Stimulated activated CD4-positive, alpha-beta T cell treated with anti-CD3 and anti-CD28 coated beads, Interleukin-15, amount 100 ng/mL, for 1 hour (primary cell): ENCODE measurements at places on chromosomes 12 and 14.

- DNase-seq = no peak
Measured at GRCh38 chr12:49345825-49346658, 646 bp upstream of the DNAJC22 start.

DNA sequence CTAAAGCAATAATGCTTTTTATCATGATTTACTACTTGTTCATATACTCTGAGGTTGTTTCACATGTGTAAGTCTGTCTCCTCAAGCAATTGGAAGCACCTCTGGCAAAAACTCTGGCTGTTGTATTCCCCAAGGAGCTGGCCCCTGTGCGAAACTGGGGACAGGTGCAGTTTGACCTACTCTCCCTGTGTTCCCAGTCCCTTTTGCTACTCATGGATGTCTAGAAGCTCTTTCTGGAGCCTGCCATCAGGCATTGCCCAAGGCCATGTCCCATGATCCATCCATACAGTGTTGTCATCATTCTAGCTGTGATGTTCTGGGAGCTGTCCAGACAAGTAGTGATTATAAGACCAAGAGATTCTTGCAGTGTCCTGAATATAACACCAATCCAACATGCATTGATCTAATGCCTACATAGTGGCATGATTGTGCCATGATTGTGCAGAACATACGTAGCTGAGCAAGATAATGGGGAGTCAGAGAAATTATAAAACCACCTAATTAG is 14.9 kb downstream of the AKAP6 start:
- DNase-seq = no peak

DNA sequence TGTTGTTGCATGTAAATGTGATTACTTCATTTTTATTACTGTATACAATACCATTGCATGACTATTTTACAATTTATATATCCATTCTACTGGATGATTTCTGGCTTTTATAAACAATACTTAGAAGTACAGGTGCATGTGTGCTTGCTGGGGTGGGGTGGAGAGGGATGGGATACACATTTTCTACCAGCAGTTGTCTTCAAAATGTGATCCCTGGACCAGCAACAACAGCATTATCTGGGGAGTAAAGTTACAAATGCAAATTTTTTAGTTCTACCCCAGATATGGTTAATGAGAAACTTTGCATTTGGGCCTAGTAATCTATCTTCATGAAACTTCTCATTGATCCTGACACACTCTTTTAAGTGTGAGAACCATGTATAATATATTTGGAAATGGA is 905.4 kb upstream of the ATXN7L3B start:
- DNase-seq = no peak

DNA sequence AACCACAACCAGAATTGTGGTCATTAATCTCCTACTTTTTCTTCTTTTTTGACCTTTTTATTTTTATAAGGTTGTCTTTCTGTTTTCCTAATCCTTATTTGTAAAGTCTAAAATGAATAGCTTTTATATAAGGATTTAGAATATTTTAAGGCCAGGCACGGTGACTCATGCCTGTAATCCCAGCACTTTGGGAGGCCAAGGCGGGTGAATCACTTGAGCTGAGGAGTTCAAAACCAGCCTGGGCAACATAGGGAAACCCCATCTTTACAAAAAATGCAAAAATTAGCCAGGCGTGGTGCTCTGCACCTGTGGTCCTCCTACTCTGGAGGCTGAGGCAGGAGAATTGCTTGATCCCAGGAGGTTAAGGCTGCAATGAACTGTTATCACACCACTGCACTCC is 55.1 kb downstream of the IFT81 start:
- no peak for DNase-seq

DNA sequence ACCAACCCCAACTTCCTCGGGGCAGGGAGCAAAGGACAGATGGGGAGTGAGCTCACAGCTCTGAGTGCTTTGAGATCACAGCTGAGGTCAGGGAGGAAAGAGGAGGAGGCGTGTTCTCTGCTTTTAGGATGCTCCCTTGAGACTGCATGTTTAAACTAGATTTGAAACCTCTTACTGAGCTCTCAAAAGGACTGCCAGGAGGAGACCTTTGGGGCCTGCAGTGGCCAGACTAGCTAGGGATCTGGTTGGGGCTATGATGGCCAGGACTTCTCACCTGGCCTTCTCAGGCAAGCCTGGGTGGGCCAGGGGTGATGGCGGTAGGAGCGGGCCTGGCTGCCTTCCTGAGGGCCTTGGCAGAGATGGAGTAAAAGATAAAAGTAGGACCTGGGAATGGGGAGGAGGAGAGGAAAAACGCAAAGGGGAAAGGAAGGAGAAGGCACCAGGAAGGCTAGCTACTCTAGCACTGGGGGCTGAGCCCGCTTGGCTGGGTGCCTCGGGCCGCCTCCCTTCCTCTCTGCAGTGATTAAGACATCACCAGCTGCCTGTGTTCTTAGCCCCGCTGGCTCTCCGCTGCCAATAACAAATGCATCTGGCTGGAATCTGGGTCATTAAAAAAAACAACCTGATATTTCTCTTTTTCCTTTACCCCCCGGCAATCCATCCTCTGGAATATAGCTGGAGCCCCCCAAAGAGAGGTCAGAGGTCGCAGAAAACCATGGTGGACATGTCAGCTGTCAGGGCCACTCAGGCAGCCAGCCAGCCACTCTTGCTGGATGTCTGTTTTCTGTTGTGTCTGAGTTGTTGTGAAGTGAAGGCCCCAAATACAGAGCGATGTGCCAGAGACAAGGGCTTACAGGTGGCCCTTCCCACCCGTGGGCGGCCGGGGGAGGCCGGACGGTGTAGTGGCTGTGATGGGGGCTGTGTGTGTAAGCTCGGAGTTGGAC is 141.3 kb downstream of the TSPAN9 start:
- DNase-seq = no peak

GRCh38 chr14:101358320-101359125 is 202.8 kb upstream of the DIO3 start:
- DNase-seq = no peak

- no peak for DNase-seq
Measured at GRCh38 chr12:19945559-19946435, 422.5 kb upstream of the PDE3A start.

DNA sequence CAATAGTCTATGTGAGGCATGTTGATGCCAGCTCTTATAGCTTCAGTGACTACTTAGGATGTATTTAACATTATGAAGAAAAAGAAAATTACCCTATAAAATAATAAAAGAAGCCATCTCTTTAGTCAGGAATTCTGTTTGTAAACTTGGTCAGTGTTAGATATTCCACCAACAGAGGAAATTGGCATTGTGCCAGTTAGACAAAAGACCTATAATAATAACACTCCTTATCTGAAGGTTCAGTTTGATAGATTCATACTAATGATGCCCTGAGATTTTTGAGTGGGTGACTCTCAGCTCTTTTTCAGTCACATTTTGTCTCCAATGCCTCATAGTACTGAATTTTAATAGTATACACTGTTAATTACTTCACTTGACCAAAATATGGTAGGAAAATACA is 6.6 kb downstream of the SYT10 start:
- DNase-seq = no peak

DNA sequence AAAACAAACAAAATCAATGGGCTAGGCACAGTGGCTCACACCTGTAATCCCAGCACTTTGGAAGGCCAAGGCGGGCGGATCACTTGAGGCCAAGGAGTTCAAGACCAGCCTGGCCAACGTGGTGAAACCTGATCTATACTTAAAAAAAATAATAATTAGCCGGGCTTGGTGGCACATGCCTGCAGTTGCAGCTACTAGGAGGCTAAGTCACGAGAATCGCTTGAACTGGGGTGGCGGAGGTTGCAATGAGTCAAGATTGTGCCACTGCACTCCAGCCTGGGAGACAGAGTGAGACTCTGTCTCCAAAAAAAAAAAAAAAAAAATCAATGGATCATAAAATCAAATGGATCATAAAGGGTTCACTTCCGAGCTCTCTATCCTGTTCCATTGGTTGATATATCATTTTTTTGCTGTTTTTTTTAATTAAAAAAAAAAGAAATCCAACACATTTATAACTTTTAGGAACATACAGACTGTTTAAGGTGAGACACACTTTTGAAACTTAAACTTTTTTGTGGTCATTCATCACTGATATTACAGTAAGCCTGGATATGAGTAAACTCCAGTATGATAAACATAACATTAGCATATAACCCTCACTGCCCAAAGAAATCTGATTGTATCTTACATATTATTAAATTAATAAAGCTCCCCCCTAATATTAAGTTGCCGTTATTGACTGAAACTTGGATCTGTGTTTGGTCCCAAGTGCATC is 22.1 kb downstream of the MOK start:
- no peak for DNase-seq

GRCh38 chr12:12519354-12519998 is 43.2 kb downstream of the DUSP16 start:
- DNase-seq = no peak

GRCh38 chr14:29148221-29148620 is 381.6 kb downstream of the FOXG1 start:
- DNase-seq = no peak

GRCh38 chr12:122244565-122245371 is 18.9 kb upstream of the DIABLO start:
- DNase-seq = no peak

GRCh38 chr12:31558521-31558920 is 32.4 kb downstream of the DENND5B start:
- DNase-seq = no peak

DNA sequence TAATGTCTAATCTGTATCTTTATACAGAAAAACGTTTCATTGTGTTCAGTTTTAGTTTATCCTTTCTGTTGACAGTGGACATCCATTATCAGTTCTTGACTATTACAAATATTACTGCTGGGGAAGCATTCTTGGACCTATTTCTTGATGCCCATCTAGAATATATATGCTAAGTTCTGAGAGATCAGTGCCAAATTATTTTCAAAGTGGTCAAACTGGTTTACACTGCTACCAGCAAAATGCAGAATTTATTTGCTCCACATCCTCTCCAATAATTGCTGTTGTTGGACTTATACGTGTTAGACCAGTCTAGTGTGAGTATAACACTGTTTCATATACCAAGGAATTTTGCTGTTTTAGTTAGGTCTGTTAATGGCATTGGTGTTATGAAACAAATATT is 85.5 kb upstream of the TRAF3 start:
- no peak for DNase-seq

- DNase-seq = no peak
Measured at GRCh38 chr12:117158096-117158495, 32.2 kb downstream of the FBXO21 start.

- no peak for DNase-seq
Measured at GRCh38 chr12:21583587-21583986, 21.1 kb downstream of the GYS2 start.

DNA sequence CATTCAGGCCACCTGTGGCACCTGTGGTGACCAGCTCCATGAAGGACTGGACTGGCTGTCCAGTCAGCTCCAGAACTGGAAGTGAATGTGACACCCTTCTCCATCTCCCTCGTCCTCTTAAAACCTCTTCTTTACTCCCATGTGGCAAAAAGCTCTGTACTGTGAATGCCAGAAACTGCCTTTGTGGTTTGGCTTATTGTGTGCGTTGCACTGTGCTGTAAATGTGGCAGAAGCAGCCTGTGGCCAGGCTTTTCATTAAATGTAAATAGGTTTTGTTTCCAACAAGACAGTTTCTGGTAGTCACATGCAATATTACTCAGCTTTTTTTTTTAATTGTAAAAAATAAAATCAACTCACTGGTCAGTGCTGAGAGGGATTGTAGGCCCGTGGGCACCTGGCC is 453.7 kb downstream of the ATP23 start:
- DNase-seq = no peak

GRCh38 chr12:57475271-57476161 is 4.2 kb downstream of the ARHGAP9 start:
- no peak for DNase-seq

DNA sequence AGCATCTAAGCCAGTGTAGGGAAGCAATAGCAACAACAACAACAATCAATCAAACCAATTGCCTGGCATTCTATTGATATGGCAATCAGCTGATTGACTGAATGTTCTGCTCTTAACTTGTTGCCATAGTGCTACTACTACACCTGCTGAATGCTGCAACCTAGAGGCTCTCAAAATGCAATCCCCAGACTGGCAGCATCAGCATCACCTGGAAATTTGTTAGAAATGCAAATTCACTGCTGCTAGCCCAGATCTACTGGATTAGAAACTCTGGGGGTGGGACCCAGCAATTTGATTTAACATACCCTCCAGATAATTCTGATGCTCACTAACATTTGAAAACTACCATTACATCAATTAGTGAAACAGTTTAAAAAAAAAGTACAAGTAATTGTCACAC is 363.6 kb downstream of the SNAPC1 start:
- DNase-seq = no peak

DNA sequence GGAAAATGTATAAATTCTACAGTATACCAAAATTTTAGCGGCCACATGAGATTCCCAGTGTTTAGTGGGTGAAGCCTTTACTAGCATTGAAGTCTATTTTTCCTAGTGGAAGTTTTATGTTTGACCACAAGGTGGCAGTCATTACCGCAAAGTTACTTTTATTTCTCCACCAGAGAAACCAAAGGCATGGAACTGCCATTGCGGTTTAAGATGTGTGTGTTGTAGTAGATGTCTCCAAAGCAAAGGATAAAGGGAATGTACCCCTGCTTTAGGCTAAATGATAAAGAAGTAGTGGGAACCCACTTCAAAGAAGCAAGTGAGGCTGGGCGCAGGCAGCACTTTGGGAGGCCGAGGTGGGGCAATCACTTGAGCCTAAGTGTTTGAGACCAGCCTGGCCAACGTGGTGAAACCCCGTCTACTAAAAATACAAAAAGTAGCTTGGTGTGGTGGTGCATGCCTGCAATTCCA is 140.5 kb downstream of the PRKCH start:
- DNase-seq = no peak

GRCh38 chr12:66859751-66860440 is 181.0 kb upstream of the GRIP1 start:
- DNase-seq = no peak

GRCh38 chr12:67964456-67964855 is 24.8 kb upstream of the IFNG-AS1 start:
- no peak for DNase-seq

DNA sequence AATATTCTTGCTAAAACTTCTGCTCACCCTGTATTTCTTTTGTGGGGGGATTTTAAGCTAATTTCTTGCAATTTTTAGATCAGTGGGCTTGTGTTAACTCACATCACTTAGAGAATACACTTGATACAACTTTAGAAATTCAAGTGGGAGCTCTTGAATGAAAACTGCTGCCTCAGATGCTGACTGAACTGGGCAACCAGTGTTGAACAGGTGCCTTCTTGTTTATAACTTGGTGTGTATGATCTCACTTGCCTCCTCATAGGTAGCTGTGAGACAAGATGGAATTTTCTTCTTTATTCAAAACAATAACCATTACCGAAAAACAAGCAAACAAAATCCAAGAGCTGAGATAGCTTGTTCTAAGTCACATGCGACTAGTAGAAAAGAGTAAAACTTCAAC is 63.5 kb downstream of the FGD4 start:
- DNase-seq = no peak

- no peak for DNase-seq
Measured at GRCh38 chr14:75979071-75979571, 2.7 kb downstream of the TGFB3 start.

GRCh38 chr12:44000309-44000952 is 164.6 kb downstream of the TMEM117 start:
- DNase-seq = no peak

- no peak for DNase-seq
Measured at GRCh38 chr14:54223831-54224402, 172.9 kb upstream of the CDKN3 start.
